ENCODE measurements at places on chromosomes 6 and 20.

DNA sequence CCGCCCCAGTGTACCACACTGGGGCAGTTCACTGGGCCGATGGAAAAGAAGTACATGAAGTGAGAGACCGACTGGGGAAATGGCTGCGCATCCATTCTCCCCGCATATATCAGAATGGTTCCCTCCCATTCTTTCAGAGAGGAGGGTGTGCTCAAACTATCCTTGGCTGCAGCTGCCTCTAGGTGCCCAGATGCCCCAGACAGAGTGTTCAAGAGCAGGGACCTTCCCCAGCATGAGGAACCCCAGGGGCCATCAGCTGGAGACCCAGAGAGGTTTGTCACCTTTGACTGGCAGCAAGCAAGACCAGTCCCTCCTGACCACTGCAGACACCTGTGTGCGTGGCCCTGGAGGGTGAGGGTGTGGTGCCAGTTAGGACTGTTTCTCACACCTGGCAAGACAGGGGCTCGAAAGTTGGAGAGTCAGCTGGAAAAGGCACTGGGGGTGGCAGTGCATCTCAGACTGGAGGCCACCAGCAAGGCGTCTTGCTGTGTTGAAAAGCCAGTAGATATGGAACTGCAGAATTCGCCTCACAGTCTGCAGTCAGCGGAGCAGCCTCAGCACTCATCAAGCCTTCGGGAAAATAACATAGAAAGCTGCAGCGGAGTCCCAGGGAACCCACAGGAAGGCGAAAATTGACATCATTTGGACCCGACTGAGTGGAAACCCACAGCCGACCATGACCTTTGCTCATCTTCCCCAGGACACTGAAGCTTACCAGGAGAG, 76.7 kb downstream of the GPR6 start:
- no peak for DNase-seq

GRCh38 chr20:62339647-62340062, 27.5 kb downstream of the LAMA5 start:
- no peak for DNase-seq

DNA sequence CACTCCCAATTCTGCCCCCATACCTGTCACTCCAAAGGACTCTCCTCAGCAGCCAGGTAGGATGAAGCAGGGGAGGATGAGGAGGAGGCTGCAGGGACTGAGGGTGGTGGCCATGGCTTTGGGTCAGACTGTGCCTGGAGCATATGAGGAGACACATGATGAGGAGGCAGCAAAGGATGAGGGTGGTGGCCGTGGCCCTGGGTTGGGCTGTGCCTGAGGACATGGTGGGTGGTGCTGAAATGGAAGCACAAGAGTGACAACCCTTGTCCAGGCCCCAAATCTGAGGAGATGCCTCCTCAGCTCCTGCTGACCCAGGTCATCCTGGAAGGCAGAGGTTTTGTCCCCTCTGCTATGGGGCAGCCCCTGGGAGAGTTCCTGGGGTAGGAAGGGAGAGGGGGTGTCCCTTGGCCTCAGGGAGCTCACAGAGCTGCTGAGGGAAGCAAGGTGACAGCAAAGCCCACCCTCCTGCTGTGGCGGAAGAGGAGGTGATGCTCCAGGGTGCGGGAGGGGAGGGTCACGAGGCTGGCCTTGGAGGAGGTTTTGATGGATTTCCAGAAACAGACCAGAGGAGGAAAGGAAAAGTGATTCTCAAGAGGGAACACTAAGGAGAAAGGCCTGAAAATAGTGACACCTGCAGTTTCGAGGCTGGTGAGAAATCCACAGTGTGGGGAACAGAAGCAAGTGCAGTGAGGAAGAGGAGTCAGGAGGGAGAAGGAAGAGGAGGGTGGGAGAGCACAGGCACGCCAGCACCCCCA, 4.6 kb downstream of the RAET1G start:
- no peak for DNase-seq

DNA sequence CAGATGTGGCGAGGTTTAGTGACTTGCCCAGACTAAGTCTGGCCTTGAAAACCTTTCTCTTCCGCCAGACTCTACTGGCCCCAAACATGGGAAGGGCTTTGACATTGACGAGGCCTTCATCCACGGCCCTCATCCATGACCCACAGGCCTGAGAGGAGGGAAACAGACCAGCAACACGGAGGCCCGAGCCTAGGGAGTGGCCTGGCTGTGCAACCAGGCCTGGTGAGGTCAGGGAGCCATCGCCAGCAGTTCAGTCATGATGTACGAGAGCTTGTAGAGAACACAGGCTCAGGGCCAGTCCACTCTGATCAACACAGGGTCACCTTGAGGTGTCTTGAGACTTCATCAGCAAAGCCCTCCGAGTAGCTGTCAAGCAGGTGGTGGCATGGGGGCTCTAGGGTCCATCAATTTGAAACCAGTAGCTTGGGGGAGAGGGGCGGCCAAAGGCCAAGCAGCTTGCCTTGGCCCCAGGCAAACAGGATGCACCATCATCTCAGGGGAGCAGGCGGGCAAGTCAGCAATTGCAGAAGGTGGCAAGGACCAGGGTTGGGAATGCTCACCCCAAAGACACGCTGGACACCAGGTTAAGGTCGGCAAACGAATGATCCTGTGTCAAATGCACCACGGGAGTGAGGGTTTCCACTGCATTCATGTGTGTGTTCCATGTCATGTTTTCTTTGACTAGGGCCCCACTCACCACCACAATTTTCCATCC, 36.1 kb downstream of the GFOD1 start:
- no peak for DNase-seq
